ENCODE measurements at places on chromosomes 11 and 22. TPM values are rescaled to one million over a fixed set of nuclear protein-coding genes. Genes with fewer than 3 reads are reported as not detected.

Gene C11orf42
- total RNA-seq, result not detected

Gene GPR83
- not detected for total RNA-seq

Gene OR4A16
- total RNA-seq, result not detected

Gene BRD1
- total RNA-seq, result 30.9 TPM

Gene GAL
- 3.9 TPM for total RNA-seq

Gene POTEH
- not detected for total RNA-seq

Gene C11orf52
- 2.9 TPM for total RNA-seq

Gene NFAM1
- not detected for total RNA-seq

Gene ROBO3
- total RNA-seq, result 1.3 TPM

Gene VSTM5
- total RNA-seq, result 0.81 TPM

Gene CDC42EP1
- 94.0 TPM for total RNA-seq

DNA sequence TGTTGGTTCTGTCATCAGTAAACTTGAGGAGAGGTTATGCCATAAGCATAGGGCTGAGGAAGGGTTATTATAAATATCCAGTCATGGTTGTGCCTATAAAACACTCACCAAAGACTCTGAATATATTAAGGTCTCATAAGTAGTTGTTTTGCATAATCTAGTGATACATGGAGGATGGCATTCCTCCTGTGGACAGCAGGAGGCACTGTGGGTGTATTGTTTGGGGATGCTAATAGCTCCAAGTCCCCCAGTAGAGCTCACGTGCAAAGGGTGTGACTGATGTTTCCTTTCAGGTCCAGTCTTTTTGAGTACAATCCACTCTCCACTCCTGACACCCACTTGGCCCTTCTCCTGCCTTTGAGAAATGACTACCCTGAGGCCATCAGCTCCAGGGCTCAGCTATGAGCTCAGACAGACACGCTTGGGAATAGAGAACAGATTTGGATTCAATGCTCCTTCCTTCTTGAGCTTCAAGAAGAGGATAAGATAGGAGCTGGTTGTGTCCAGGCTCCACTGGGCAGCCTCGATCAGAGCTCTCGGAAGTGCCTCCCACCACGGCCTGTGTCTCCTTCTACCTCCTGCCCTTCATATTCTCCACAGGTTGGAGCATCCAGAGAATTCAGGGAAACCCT lies 85.2 kb upstream of the IGLL5 start:
- H3K27me3 ChIP-seq, result peaks cover 80% of the 10 kb centered on the region
- H3K4me1 ChIP-seq, result no peaks in the 10 kb centered on the region
- H3K4me3 ChIP-seq, result no peak overlapping the region
- H3K27ac ChIP-seq, result no peak overlapping the region
- DNase-seq, result no peak

DNA sequence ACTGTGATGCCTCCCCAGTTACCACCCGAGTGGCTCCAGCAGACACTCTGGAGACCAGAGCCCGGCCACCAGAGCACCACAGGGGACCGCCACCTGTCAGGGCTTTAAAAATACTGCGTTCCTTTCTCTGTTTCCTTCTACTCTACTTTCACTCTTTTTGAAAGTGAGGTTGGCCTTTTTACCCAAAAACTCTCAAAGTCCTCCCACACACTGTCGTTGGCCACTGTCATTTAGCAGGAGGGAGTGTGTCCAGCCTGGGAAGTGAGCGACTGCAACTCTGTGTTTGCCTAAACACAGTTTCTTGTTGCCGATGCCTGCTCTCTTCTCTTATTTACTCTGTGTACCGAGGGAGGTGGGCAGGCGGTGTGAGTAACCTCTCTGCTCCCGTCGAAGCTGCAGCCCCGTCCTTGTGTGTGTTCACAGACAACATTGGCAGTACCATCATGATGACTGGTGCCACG lies 90.8 kb upstream of the CLDN5 start:
- no peak overlapping the region for H3K27ac ChIP-seq
- H3K4me1 ChIP-seq, result no peaks in the 10 kb centered on the region
- H3K27me3 ChIP-seq, result peaks cover 9% of the 10 kb centered on the region
- no peak for DNase-seq
- H3K4me3 ChIP-seq, result no peak overlapping the region

GRCh38 chr11:124195189-124195734 lies 12.1 kb downstream of the OR10D3 start:
- H3K36me3 ChIP-seq, result no peaks in the 10 kb centered on the region
- 0 out of 2 replicates have a peak, but pooled peaks cover 6% of the 10 kb centered on the region for H3K27me3 ChIP-seq
- H3K4me3 ChIP-seq, result no peak overlapping the region
- H3K27ac ChIP-seq, result no peak overlapping the region

GRCh38 chr11:96680211-96681018 lies 290.6 kb downstream of the JRKL start:
- H3K27ac ChIP-seq, result no peak overlapping the region
- H3K27me3 ChIP-seq, result no peaks in the 10 kb centered on the region
- no peak overlapping the region for H3K4me3 ChIP-seq

- DNase-seq, result no peak
- H3K4me1 ChIP-seq, result no peaks in the 10 kb centered on the region
- no peaks in the 10 kb centered on the region for H3K36me3 ChIP-seq
- peaks cover 57% of the 10 kb centered on the region for H3K27me3 ChIP-seq
- H3K27ac ChIP-seq, result no peak overlapping the region
Observed at GRCh38 chr11:113496026-113496651, 20.9 kb upstream of the DRD2 start.

GRCh38 chr22:47793304-47794101 lies 1031.1 kb downstream of the TBC1D22A start:
- no peak for DNase-seq
- no peak overlapping the region for H3K4me3 ChIP-seq
- H3K36me3 ChIP-seq, result no peaks in the 10 kb centered on the region
- H3K4me1 ChIP-seq, result no peaks in the 10 kb centered on the region

- H3K36me3 ChIP-seq, result no peaks in the 10 kb centered on the region
- DNase-seq, result no peak
- no peaks in the 10 kb centered on the region for H3K27me3 ChIP-seq
Observed at GRCh38 chr11:689625-690024, 5.4 kb downstream of the DEAF1 start.

GRCh38 chr11:11822946-11823345 lies 18.8 kb upstream of the USP47 start:
- no peak overlapping the region for H3K27ac ChIP-seq
- no peaks in the 10 kb centered on the region for H3K36me3 ChIP-seq
- no peaks in the 10 kb centered on the region for H3K4me1 ChIP-seq

DNA sequence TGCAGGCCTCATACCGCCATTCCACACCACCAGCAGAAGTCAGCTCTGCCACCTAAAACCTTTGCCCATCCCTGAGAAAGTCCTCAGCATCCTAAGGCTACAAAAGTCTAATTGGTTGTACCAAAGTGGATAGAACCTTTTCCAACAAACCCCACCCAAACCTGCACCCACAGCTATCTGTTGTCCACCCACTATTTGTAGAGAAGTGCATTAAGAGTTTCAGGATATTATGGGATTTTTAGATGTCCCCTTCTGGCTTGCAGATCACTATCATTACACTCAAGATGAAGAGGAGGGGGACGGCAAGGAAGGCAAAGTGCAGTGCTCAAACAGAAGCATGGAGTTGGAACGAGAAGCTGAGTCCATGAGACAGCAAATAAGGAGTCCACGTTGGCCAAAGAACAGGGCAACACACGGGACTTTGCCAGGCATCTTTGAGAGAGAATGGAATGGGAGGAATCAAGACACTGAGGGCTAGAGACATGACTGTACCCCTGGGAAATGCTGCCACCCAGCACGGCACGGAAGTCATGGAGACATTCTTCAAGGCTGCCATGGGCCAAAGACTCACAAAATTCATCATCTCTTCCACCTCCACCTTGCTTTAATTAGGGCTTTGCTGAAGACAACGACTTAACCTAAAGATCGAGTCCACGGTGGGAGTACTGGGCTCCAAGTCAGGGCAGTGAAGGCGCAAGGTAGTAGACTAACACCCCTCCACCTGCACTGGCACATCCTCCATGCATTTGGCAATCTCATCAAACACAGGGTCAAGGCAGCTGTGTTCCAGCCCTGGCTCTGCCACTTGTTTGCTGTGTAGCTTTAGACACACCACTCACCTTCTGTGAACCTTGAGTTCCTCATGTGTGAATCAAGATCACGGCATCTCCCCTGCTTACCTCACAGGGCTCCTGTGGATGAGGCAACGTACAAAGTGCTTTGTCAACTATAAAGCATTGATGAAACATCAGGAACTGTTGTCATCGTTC lies 112.9 kb upstream of the TMEM45B start:
- no peaks in the 10 kb centered on the region for H3K36me3 ChIP-seq
- no peak for DNase-seq
- H3K27ac ChIP-seq, result peak overlapping the region; percentile 30
- no peak overlapping the region for H3K4me3 ChIP-seq
- no peaks in the 10 kb centered on the region for H3K27me3 ChIP-seq

DNA sequence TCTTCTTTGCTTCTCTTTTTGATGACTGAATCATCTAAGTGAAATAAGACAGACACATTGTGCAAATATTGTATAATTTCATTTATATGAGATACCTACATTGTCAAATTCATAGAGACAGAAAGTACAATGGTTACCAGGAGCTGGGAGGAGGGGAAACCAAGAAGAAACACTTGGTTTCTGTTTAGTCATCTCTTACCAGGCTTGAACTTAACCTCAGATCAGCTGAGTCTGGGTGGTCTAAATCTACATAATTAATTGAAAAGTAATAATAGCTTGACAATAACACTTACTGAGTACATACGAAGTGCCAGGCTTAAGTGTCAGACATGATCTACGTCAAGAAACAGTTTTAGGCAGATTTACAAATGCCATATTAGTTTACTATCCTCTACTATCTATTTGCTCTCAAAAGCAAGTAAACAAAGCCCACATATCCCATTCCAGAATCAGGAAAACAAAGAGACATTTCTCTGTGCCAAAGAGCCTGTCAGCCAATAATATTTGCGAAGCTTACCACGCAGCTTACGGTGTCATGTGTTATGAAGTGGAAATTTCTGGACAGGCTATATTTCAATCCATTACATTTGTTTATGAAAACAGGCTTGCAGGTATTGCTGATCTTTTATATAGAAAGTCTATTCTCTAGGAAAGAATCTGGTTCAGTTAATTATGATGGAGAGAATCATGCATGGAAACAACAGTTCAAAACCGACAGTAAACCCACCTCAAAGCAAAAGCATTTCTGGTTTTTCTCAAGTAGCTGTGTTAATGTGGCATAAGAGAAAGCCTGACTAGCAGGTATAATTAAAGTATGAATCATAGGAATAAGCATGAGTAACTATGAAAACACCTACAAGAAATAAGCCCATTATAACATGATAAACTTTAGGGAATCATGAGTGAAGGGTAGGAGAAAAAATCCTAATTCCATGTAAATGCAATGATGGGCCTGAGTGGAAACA lies 2.7 kb upstream of the ARHGAP42 start:
- H3K4me3 ChIP-seq, result no peak overlapping the region
- no peaks in the 10 kb centered on the region for H3K27me3 ChIP-seq
- peak overlapping the region; percentile 80 for H3K27ac ChIP-seq
- no peaks in the 10 kb centered on the region for H3K36me3 ChIP-seq

- H3K36me3 ChIP-seq, result no peaks in the 10 kb centered on the region
- no peak overlapping the region for H3K27ac ChIP-seq
- H3K27me3 ChIP-seq, result no peaks in the 10 kb centered on the region
- DNase-seq, result peak; percentile 18
- H3K4me3 ChIP-seq, result no peak overlapping the region
- no peaks in the 10 kb centered on the region for H3K4me1 ChIP-seq
Observed at GRCh38 chr11:108966978-108967377, 302.1 kb downstream of the DDX10 start.

GRCh38 chr11:104819603-104820002 lies 78.7 kb downstream of the CASP12 start:
- no peak for DNase-seq
- no peak overlapping the region for H3K4me3 ChIP-seq
- H3K27me3 ChIP-seq, result no peaks in the 10 kb centered on the region

DNA sequence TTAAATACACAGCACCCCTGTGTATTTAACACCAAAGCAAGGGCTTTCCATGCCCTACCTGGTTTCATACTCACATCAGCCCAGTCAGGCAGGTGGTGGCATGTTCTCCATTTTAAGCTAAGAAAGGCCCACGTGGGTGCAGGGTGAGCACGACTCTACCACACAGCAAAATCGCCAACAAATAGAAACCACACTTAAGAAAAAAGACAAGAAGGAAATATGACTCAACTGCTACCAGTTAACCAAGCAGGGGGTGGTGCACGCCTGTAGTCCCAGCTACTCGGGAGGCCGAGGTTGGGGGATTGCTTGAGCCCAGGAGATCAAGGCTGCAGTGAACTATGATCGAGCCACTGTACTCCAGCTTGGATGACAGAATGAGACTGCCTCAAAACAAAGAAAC lies 35.2 kb upstream of the TFIP11 start:
- H3K4me1 ChIP-seq, result no peaks in the 10 kb centered on the region
- no peaks in the 10 kb centered on the region for H3K36me3 ChIP-seq
- no peak overlapping the region for H3K27ac ChIP-seq
- no peak for DNase-seq

GRCh38 chr22:32801537-32802236 lies at the start of gene TIMP3:
Gene TIMP3, plus strand, starts transcription at chr22:32801705. Its CDS starts 297 bp downstream, at chr22:32802002.
- H3K27ac ChIP-seq, result peak within 1 kb of the TSS; percentile 49
- H3K4me1 ChIP-seq, result peaks cover 41% of the 10 kb centered on the region
- DNase-seq, result peak; percentile 87
- peak within 1 kb of the TSS; percentile 99 for H3K4me3 ChIP-seq
- H3K36me3 ChIP-seq, result peaks cover 40% of the 10 kb centered on the region

DNA sequence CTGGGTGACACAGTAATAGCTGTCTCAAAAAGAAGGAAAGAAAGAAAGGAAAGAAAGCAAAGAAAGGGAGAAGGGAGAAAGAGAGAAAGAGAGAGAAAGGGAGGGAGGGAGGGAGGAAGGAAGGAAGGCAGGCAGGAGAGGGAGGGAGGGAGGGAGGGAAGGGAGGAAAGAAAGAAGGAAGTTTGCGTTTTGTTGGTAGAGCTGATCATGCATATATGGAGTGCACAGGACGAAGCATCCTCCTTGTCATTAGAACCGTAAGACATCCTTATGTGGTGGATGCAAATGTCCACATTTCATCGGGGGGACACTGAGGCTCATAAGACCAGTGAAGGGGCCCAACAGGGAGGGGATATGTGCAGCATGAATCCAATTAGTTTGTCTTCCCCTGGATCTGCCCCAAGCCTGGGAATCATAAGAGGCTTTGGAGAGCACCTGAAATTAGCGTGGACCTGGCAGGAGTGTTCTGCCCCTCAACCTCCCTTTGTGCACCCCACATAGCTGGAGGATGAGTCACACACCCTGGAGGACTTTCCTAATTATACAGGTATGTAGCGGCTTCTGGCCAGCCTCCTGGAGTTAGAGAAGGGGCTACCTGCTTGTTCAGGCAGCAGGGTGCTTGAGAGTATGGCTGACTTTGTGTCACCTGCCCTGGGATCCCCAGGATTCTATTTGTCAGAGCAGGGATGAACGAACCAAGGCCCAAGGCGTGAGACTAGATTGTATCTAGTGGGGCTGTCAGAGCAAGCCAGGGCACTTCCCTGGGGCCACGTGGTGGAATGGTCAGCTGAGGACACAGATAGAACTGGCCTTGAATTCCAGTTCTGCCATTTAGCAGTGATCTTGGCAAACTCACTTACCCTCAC lies 119.7 kb upstream of the CD82 start:
- peaks cover 2% of the 10 kb centered on the region for H3K27me3 ChIP-seq
- peaks cover 10% of the 10 kb centered on the region for H3K4me1 ChIP-seq
- DNase-seq, result peak; percentile 44
- H3K36me3 ChIP-seq, result no peaks in the 10 kb centered on the region

- no peak overlapping the region for H3K4me3 ChIP-seq
- H3K4me1 ChIP-seq, result no peaks in the 10 kb centered on the region
- DNase-seq, result no peak
- H3K27ac ChIP-seq, result no peak overlapping the region
- no peaks in the 10 kb centered on the region for H3K36me3 ChIP-seq
- H3K27me3 ChIP-seq, result no peaks in the 10 kb centered on the region
Observed at GRCh38 chr11:28793282-28793738, 685.1 kb downstream of the METTL15 start.

GRCh38 chr11:78150754-78151153 lies 11.3 kb upstream of the ALG8 start:
- 0 out of 2 replicates have a peak, but pooled peaks cover 3% of the 10 kb centered on the region for H3K4me1 ChIP-seq
- H3K27ac ChIP-seq, result no peak overlapping the region
- DNase-seq, result no peak

All from PC-9 (cell line).